Ammon's horn (tissue), 1 donor: ENCODE measurements at places on chromosomes 7 and 10.

- DNase-seq, result no peak
These were observed 35.8 kb upstream of the ELN start for GRCh38 chr7:73992101-73992562.

DNA sequence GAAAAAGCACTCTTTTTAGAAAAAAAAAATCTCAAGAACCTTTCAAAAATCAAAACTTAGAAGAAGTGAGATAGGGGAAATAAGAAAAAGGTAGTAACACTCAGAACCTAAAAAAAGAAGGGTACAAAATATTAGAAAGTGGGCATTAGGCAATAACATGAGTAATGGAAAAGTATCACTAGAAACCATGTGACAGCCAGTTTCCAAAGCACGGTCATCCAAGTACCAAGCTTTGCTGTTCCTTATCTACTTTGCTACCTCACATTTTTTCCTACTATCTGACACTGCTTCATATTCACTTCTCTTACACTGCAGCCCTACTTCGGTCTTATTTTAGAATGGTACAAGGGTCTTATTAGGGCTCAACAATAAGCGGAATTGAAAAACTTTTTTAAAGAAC is 30.3 kb downstream of the IMMP2L start:
- DNase-seq, result no peak

GRCh38 chr10:52623761-52624160 is 148.8 kb downstream of the MBL2 start:
- no peak for DNase-seq

DNA sequence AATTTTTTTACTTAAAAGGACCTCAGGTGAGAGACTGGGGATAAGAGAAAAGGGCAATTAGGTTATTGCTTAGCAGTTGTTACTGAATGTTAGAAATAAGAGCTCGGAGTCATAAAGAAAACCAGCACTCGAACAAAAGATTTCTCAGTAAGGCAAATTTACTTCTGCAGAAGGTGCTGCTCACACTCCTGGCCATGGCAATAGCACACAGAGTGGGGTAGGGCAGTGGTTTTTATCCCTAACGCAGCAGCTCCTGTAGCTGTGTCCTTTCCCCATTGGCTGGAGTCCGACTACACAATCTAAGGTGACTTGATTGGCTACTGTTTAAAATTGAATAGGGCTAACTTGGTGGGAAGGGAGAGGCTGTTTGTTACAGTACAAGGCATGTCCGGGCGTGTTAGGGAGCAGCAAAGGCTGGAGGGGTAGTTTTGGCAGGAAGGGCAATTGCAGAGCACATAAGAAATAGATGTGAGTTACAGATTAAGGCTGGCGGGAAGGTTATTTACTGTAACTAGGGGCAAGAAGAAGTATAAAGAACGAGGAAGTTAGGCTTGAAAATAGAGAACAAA is 112.1 kb downstream of the AKR1D1 start:
- no peak for DNase-seq
